ENCODE measurements at places on chromosomes 13 and 19.

- DNase-seq = no peak
These were observed 93.8 kb upstream of the RNF113B start for GRCh38 chr13:98270819-98271218.

DNA sequence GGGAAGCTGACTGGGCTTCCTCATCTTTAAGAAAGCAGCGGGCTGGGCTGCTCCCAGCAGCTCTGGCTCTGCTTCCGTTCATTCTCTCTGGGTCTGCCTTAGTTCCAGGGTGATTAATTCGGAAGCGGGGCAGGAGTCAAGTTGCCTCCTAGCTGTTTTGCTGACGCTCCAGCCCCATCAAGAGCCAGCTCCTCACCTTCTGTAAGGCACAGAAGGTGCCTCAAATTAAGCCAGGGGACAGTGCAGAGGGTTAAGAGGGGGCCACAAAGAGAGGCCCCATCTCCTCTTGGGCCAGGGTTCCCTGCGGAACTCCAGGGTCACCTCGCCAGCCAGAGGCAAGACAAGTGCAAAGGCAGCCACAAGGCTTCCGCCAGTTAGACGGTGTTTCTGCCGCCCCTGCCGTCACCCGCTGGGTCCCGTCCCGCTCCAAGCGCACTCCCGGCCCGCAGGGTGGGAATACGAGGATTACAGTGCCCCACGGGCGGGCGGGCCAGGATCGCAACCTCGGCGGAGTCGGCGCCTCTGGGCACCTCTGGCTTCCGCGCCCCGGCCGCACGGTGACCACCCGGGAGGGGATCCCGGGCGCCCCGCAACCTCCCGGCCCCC, 508 bp downstream of the SLC15A1 start:
- DNase-seq = no peak

- no peak for DNase-seq
These were observed 347.3 kb downstream of the TEX29 start for GRCh38 chr13:111667757-111668156.

DNA sequence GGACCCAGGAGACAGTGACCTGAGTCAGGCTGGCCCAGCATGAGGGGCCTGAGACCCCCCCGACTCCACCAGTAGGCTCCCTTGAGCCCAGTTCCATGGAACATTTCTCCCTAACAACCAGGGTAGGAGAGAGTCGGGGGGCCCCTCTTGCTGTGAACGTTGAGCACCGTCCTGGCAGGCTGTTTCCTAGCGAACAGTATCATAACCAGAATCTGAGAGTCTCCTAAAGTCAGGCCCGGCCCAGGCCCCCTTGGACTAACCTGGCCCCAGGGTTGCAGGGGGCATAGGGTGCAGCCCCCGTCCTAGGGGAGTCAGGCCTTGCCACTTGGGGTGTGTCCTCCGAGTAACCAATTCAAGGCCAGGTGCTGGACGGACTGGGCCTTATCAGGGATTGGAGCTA, 13.7 kb downstream of the TMEM150B start:
- DNase-seq = no peak

GRCh38 chr13:87356314-87356713, 314.9 kb upstream of the SLITRK5 start:
- DNase-seq = no peak

DNA sequence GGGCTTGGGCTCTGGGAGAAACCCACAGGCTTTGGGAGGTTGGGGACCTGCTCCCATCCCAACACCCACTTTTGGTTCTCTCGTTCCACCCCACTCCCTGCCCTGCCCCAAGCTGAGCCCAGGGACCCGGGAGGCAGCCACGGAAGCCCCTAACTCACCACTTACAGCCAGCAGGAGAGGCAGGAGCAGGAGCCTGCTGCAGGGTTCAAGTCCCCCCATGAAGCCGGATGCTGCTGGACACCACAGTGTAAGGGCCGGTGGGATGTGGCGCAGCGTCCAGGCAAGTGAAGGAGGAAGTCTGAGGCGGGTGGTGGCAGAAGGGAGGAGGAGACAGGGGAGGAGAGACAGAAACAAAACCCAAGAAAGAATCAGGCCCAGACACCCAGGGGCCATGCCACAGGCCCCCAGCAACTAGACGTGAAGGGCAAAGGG, at the start of gene TYROBP:
Gene TYROBP (minus strand): TSS at position 286 of the 432 bp plus-strand sequence. CDS start 67 bp downstream, at position 219.
- DNase-seq = no peak

- no peak for DNase-seq
These were observed 26.9 kb upstream of the CPB2 start for GRCh38 chr13:46131705-46132104.

GRCh38 chr19:30163663-30164062, 208.5 kb upstream of the ZNF536 start:
- DNase-seq = no peak

DNA sequence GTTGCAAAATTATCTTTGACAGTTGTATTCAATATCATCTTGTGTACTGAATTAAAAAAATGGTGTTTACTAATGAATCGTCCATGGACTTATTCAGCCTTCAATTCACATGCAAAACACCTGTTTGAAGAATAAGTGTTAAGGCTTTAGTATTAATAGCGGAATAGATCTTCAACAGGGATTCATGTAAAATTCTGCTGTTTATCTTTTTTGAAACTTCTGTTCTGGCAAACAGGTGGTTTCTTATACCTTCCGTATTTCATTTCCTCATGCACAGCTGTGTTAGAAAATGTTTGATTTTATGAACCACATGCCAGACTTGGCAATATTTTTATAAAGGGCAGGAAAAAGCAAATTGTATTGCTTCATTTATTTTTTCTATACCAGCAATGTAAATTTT, 255.7 kb downstream of the DACH1 start:
- no peak for DNase-seq

GRCh38 chr19:56927791-56928207, 87.3 kb upstream of the PEG3 start:
- no peak for DNase-seq

GRCh38 chr13:71754407-71754974, 112.5 kb downstream of the DACH1 start:
- DNase-seq = no peak

- no peak for DNase-seq
These were observed 2.8 kb upstream of the ZNF543 start for GRCh38 chr19:57317503-57317902.

GRCh38 chr13:102002287-102002686, 399.6 kb downstream of the FGF14 start:
- no peak for DNase-seq

- no peak for DNase-seq
These were observed 3.8 kb upstream of the MAP2K7 start for GRCh38 chr19:7899751-7900378.

- DNase-seq = peak; percentile 70
These were observed 630 bp downstream of the RNF126 start for GRCh38 chr19:662207-662961.
